ENCODE measurements at places on chromosomes 12 and 14.

GRCh38 chr14:34038358-34039057 lies 87.6 kb upstream of the EGLN3 start:
- DNase-seq, result no peak

DNA sequence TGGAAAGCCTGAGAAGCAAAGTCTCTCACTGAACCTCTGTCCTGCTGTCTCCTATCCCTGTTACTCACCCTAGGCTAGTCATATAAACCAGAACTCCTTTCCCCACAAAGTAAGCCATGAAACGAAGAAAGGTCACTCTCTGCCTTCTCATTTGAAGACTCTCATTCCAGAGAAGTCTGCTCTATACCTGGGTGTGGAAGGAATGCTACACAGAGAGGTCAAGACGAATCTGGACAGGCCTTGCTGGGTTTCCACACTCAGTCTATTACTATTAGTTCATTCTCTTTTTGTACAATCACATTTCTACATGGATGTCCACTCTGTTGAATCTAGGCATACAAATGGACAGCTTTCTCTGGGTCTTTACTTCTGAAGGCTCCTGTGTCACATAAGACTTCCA lies 2.4 kb upstream of the AEBP2 start:
- DNase-seq, result no peak

GRCh38 chr12:76945867-76946266 lies 67.0 kb upstream of the CSRP2 start:
- DNase-seq, result no peak

DNA sequence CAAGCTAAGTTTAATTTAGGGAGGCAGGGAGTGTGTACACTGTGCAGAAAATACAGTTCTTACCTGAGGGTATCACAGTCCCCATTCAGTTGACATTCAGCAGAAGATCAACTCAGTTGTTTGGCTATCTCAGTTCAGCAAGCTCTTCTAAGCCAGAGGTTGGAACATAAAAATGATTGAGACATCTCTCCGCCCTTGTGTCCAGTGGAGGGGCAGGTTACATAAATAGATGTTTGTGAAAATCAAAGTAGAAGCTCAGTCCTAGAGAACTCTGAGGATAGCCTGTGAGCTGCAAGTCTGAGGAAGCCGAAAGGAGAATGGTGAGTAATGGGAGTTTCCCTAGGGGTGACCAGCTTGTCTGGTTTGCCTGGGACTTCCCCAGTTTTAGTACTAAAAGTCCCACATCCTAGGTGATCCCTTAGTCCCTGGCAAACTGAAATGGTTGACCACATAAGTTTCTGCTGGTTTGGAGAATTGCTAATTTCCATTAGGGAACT lies 251.4 kb upstream of the ATP2B1 start:
- DNase-seq, result peak; percentile 36
